ENCODE measurements at places on chromosomes 12 and 14. TPM values are rescaled to one million over a fixed set of nuclear protein-coding genes. Genes with fewer than 3 reads are reported as not detected.

DNA sequence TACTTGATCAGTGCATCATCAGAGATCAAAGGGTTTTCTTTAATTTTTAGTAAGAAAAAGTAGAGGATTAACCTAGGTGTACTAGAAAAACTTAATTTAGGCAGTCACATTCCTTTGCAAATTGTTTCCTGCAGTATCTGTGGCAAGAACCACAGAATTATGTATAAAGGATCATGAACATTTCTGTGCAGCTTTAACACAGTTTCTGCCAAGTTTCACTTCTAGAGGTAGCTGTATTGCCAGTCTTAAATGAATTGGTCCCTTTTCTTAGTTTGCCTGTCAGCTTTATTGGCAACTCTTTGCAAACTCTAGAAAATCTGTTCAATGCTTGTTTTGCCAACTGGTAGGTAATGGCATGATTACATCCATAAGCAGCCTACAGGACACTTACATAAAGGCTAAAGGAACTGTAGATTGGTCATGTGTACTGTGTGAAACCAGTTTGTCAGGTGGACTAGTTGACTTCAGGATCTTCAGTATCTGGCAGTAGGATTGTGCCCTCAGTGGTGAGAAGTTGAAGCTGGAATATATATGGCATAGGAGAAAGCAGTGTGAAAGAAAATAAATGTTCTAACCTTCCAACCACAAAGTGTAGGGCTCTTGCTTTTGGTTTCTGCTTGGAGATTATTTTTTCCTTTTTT lies 75.9 kb downstream of the TTLL5 start:
- DNase-seq: no peak

DNA sequence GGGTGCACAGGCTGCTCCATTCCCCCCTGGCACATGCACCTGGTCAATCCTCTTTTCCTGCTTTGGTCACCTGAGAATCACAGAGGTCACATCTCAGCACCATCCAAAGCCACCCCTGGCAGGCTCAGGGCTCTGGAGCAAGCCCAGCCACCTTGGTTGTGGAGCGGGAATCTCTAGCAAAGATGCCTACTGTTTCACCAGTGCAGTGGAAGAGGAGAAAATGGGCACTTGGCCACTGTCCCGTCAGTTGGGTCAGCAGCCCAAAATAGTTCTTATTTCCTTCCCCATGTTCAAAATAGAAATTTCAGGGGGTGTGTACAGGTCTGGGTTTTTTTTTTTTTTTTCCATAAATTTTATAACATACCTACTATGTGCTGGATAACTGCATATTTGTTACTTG lies 18.3 kb downstream of the RTL1 start:
- DNase-seq: no peak

GRCh38 chr14:61765225-61765943 lies 3.2 kb downstream of the SNAPC1 start:
- no peak for DNase-seq

DNA sequence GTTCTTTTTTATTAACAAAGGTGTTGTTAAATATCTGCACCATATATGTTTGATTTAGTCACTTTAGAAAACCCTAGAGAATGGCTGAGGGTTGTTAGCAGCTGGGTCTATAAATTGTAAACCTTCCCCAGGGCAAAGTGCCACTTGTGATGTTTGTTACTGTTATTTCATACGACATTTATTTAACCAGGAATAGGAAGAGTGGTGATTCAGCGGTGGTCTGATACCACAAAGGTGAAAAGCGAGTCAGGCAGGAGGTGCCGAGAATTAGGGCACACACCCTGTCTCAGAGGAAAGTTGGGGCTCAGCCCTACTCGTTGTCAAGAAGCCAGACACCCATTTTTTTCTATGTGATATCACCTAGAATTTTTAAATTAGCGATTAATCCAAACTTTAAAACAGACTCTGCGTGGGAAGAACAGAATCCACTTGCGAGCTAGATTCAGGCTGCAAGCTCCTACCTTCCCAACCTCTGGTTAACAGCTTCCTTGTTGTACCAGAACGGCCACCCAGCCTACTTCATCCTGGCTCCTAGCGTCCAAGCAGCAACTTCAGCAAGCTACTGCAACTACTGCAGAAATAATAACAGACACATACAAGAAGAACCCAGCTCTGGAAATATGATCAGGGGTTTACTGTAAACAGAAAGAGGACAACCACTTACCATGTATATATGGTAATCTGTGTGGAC lies 126.7 kb downstream of the TMEM132D start:
- DNase-seq: no peak

DNA sequence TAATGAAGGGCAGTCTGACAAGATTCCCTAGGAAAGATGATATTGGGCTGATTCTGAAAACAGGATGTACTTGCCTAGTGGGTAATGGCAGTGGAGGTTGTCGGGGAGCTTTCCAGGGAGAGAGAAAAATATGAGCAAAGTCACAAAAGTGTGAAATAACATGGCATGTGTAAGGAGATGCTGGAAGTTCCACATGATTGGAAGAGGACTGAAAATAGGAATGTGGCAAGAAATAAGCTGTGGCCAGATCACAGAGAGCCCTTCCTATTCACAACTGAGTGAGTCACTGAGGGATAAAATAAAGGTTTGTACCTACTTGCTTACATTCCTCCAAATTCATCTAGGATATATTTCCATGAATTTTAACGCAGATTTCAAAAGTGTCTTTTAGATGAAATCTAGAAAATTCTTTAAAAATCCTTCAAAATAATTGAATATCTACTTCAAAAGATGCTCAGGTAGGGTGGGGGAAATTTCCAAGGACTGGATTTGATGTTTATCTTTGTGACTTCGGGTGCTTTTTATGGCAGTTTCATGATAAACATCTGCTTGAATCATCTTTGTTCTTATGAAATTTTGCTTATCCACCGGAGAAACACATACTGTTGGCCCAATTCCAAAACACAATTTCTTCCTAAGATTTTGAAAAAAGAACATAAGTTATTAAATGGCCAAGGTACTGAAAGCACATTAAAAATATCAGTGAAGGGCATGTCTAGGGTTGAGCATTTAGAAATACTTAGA lies 36.3 kb upstream of the SLC2A13 start:
- no peak for DNase-seq

DNA sequence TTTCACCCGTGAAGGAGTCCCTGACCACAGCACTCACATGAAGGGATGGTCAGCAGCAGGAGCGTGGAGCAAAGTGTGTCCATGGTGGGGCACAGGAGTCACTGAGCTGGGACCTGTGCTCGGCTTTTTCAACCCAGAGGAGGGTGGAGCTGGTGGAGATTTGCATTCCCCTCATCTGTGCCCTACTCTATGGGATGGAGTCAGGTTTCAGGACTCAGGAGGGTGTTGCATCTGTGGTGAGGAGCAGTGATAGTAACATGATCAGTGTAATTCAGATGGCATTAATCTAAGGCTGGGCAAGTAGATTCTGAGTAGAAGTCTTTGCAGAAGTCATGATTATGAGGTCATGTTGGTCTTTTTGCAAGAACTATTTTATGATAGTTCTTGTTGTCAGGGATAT lies 511.9 kb downstream of the TMEM121 start:
- no peak for DNase-seq

GRCh38 chr12:105961821-105962671 lies 176.7 kb downstream of the NUAK1 start:
- no peak for DNase-seq

GRCh38 chr14:74140374-74140850 lies 55.7 kb downstream of the LIN52 start:
- peak; percentile 73 for DNase-seq

DNA sequence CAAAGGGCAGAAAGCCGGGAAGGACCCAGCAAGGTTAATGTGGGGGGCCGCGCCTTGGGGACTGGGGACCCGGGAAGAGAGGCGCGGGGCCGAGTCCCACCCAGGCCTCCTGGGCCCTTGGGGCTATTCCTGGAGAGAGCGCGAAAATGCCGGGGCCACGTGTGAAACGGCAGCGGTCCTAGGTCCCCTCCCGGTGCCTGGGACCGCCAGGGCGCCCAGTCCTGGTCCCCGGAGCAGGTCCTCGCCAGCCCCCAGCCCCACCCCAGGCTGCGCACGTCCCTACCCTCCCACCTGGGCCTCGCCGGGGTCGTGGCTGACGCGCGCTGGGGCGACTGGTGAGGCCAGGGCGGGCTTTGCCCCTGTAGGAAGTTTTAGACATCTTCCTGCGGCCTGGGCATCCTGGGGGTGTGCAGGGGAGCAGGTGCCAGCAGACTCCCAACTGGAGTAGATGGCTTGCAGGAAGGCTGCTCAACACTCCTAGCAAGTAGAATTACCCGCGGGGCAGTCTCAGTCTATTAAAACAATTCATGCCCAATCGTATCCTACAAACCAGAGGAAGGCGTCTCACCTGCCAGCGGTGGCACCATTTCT lies 708 bp downstream of the FAR2 start:
- no peak for DNase-seq

DNA sequence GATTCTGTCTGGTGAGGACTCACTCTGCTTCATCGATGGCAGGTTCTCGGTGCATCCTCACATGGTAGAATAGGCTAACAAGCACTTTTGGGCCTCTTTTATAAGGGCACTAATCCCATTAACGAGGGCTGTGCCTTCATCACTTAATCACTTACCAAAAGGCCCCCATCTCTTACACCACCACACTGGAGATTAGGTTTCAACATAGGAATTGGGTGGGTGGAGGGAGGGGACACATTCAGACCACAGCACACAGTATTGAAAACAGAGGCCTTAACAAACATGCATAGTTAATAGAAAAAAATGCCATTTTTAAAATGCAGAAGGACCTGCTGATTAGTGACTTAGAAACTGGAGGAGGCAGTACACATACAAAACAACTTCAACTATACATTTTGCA lies 61.6 kb downstream of the SPPL3 start:
- DNase-seq: no peak

- no peak for DNase-seq
Observed at GRCh38 chr14:99255621-99256482, 16.1 kb downstream of the BCL11B start.

DNA sequence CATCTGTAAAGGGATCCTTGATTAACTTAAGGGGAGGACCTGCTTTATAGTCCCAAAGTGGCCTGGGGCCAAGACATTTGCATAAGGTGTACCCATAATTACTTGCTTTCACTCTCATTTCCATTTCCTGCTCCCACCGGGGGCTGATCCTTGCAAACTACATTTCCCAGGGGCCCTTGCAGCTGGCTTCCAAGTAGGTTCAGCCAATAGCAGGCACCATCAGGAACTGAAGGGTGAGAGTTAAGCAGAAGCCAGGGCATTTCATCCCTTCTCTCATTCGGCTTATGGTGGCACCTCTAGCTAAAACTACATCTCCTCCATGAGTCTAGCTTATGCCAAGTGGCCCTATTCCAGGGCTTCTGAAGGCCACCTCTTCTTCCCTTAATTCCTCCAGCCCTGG lies 88.8 kb downstream of the CCDC60 start:
- no peak for DNase-seq

- no peak for DNase-seq
Observed at GRCh38 chr12:18422871-18423270, 161.6 kb downstream of the PIK3C2G start.

- DNase-seq: no peak
Observed at GRCh38 chr14:61121355-61121787, 140.3 kb downstream of the SLC38A6 start.

- no peak for DNase-seq
Observed at GRCh38 chr12:65681226-65681625, 143.1 kb upstream of the HMGA2 start.

DNA sequence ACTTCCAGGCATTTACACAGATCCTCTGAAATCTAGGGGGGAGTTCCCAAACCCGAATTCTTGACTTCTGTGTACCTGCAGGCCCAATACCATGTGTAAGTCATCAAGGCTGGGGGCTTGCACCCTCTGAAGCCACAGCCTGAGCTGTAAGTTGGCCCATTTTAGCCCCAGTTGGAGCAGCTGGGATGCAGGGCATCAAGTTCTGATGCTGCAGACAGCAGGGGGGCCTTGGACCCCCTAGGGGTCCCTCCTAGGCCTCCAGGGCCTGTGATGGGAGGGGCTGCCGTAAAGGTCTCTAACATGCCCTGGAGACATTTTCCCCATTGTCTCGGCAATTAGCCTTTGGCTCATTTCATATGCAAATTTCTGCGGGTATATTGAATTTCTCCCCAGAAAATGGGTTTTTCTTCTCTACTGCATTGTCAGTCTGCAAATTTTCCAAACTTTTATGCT lies 59.5 kb downstream of the LRIG3 start:
- DNase-seq: no peak

- no peak for DNase-seq
Observed at GRCh38 chr14:28666961-28667360, 99.6 kb upstream of the FOXG1 start.

DNA sequence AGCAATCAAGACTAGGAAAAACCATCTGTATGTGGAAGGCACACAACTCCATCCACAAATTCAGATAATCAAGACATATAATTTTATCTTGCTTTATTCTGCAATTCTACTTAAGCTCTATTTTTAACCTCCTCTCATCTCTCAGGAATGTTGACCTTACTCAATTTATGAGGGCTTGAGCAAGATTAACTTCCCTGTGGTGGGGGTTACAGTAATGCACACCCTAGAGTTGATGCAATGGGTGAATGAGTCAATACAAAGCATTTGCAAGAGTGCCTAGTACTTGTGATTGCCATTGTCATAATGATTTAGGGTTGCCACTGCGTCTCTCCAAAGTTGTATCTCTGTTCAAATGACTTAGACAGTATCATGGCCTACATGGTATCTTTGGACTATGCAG lies 1598.4 kb upstream of the TMEM132C start:
- DNase-seq: no peak

GRCh38 chr14:94361682-94362081 lies 26.7 kb downstream of the SERPINA1 start:
- DNase-seq: no peak

DNA sequence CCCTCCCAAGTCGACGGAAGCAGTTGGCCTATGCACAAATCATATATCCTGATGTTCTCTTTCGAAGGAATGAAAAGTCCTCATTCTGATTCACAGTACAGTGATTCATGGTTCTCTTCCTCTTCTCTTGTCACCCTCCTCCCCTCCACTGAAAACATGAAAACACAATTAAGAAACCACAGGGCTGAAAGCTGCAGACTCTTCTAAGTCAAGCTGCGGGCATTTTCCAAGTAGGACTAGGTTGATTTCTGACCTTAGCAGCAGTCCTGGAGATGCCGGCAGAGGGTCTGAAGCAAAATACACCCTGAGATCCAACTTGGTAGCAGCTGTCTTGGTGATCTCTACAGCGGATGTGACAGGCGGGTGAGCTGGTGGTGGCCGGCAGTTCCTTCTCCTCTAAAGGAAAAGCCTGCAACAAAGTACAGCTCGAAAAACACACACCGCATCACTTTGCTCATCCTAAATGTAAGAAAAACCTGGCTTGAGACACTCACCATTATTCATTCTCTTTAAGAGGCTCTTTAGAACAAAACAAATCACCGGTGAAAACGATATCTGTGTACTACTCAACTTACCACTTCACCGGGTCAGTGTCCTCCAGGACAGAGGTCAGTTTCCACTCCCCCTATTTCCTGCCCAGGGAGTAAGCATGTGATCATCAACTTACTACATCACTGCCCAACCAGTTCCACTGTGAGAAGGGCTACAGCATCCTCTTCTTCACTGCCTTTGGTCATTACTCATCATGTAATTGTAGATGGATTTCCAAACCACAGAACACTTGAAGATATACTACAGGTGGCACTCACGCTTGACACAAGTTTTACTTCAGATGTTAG lies 6.0 kb downstream of the TMCC3 start:
- DNase-seq: no peak

- DNase-seq: no peak
Observed at GRCh38 chr14:31962920-31963319, 114.2 kb upstream of the ARHGAP5 start.

Gene EIF2B1
- polyA plus RNA-seq: 21.2 TPM

Gene BDKRB2
- polyA plus RNA-seq: 0.59 TPM

Gene CD63
- polyA plus RNA-seq: 2,861 TPM

Gene SLCO1B1
- polyA plus RNA-seq: not detected

Gene KRT71
- not detected for polyA plus RNA-seq

Gene CAPS2
- 11.0 TPM for polyA plus RNA-seq

Gene DNAJC22
- polyA plus RNA-seq: 0.01 TPM

Gene GALNT6
- polyA plus RNA-seq: 0.15 TPM

Measured in heart right ventricle (tissue), 16 donors.